Testis (tissue), 5 donors: ENCODE measurements at places on chromosomes 1 and 21.

DNA sequence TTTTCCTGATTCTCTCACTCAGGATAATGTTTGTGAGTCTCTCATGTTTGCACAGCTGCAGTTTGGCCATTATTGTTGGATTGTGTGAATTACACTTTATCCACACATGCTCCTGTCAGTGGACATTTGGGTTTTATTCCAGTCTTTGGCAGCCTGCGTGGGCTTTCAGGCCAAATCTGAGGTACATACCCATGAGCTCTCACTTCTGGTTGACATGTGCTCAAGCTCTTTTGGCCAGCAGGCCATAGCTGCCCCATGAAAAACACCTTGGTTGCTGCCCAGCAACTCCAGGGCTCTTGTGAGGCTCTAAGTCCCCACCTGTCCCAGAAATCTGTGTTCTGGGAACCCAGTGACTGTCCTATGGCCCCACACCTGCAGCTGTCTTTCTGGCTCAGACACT is 124.5 kb upstream of the GALNT2 start:
- H3K27me3 ChIP-seq = no peaks in the 10 kb centered on the region
- H3K27ac ChIP-seq = no peak overlapping the region
- no peaks in the 10 kb centered on the region for H3K4me1 ChIP-seq
- no peak for DNase-seq
- H3K36me3 ChIP-seq = no peaks in the 10 kb centered on the region

GRCh38 chr1:151510957-151511635 is at the start of gene CGN:
Gene CGN (plus strand): TSS chr1:151511387. CDS start chr1:151518520, 7,133 bp downstream.
- no peaks in the 10 kb centered on the region for H3K27me3 ChIP-seq
- peaks cover 13% of the 10 kb centered on the region for H3K4me1 ChIP-seq
- DNase-seq = peak; percentile 94
- peak within 1 kb of the TSS; percentile 62 for H3K4me3 ChIP-seq

- no peak overlapping the region for H3K27ac ChIP-seq
- H3K4me3 ChIP-seq = no peak overlapping the region
- no peaks in the 10 kb centered on the region for H3K36me3 ChIP-seq
These were observed 87.2 kb upstream of the IVNS1ABP start for GRCh38 chr1:185404291-185404690.

DNA sequence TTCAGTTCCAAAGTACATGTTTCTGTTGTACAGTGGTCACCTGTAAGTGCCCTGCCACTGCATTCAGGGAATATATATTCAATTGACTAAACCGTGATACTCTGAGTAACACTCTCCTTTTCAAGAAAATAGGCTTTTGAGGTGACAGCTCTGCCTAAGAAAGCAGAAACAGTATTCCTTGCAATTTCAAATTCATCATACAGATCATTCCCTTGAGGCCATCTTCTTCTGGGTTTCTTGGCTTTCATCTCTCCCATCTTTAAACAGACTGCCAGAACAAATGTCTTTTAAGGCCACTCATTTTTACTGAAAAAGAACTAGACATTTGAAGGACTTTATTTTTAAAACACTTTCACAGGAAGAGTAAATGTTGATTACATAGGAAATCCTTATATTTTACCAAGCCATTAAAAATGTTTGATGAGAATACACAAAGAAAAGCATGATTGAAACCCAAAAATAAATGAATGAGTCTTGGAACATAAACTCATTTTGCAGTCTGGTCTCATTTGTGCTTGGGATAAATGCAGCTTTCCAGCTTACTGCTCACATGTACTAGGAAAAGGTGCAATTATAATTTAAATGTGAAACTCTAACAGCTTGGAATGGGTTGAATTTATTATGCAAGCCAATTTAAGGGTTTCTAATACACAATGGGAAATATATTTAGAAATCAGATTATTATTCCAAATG is 34.7 kb downstream of the PLPPR5 start:
- H3K27ac ChIP-seq = no peak overlapping the region
- H3K36me3 ChIP-seq = no peaks in the 10 kb centered on the region
- DNase-seq = no peak
- H3K27me3 ChIP-seq = no peaks in the 10 kb centered on the region

GRCh38 chr21:34073749-34074282 is 438 bp downstream of the MRPS6 start:
- peak overlapping the region; percentile 97 for H3K27ac ChIP-seq
- H3K36me3 ChIP-seq = no peaks in the 10 kb centered on the region
- no peaks in the 10 kb centered on the region for H3K27me3 ChIP-seq
- DNase-seq = peak; percentile 39
- peaks cover 30% of the 10 kb centered on the region for H3K4me1 ChIP-seq
- H3K4me3 ChIP-seq = peak overlapping the region; percentile 71

DNA sequence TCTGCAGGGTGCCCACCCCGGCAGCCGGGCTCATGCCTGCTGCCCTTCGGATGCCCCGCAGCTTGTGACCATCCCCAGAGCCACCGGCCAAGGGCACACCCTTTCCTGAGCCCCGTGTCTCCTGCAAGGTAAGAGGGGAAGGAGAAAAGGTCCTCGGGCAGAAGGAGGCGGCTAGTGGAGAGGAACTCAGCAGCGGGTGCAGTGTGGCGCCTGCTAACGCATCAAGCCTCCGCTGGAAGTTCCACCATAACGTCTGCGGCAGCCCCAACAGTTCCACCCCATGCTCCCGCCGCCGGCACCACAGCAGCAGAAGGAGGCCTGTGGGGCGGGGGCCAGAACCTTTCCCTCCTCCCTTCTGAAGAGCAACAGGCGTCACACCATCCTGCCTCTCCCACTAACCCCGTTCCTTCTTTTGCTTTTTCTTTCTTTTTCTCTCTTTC is 990 bp downstream of the VWA5B1 start:
- H3K4me3 ChIP-seq = peak overlapping the region; percentile 20
- no peaks in the 10 kb centered on the region for H3K36me3 ChIP-seq
- no peak overlapping the region for H3K27ac ChIP-seq
- peak; percentile 37 for DNase-seq
- no peaks in the 10 kb centered on the region for H3K27me3 ChIP-seq

DNA sequence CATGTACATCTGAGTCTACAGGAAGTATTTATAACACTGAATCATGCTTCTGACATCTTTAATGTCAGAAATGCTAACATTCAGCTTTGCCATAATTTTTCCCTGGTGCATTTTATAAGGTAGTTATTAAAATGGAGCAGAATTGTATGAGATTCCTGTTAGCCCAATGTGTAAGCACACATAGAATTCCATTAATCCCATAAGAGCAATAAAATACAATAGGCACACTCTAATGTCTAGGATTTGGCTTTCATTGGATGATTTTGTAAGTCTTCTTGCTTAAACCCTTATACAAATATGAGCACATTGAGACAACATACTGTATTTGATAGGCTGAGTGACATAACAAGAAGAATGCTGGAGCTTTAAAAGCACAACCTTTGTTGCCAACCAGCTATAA is 256.4 kb downstream of the HMCN1 start:
- H3K36me3 ChIP-seq = no peaks in the 10 kb centered on the region
- no peak overlapping the region for H3K27ac ChIP-seq
- H3K4me1 ChIP-seq = no peaks in the 10 kb centered on the region
- no peaks in the 10 kb centered on the region for H3K27me3 ChIP-seq

DNA sequence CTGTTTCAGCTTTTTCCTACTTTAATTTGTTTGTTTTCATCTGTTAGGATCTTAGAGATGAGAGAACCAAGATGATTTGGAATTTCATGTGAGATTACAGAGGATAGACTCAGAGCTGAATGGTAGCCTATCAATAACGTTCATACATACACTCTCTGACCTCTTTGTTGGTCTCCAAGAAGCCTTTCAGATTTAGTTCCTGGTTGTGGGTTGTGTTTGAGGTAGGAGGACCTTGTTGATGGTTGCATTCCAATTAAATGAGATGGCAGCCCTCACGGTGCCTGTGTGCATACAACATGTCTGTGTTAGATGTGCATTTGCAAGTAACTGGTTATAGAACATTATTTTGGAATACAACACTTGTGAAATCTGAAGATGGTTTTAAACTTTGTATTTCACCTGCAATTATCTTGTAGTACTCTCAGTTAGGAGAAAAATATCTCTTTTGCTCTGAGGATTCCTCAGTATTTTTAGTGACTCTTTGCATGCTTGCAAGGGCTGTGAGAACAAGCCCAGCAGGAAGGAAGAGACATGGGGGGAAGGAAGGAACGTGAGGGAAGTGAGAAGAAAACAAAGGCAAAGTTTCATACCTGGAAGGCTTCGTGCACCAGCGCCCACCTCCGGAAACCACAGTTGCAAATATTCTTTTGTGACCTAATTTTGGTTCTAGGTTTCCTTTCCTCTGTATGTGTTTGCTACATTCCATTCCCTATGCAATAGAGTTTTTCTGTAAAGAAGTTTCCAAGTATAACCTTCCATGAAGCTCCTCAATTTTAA is 291.8 kb downstream of the DISC1 start:
- H3K4me1 ChIP-seq = peaks cover 6% of the 10 kb centered on the region
- no peak for DNase-seq
- no peak overlapping the region for H3K4me3 ChIP-seq
